ENCODE measurements at places on chromosomes 4 and X. TPM values are rescaled to one million over a fixed set of nuclear protein-coding genes. Genes with fewer than 3 reads are reported as not detected.

PRDM8 gene
- 8.8 TPM for total RNA-seq

WAS gene
- total RNA-seq = 0.17 TPM

XG gene
- 1.3 TPM for total RNA-seq

PCDH18 gene
- total RNA-seq = 542 TPM

SLC6A14 gene
- total RNA-seq = not detected

VCX2 gene
- not detected for total RNA-seq

Data from fibroblast of lung (primary cell).